ENCODE measurements at places on chromosomes 16 and 17.

DNA sequence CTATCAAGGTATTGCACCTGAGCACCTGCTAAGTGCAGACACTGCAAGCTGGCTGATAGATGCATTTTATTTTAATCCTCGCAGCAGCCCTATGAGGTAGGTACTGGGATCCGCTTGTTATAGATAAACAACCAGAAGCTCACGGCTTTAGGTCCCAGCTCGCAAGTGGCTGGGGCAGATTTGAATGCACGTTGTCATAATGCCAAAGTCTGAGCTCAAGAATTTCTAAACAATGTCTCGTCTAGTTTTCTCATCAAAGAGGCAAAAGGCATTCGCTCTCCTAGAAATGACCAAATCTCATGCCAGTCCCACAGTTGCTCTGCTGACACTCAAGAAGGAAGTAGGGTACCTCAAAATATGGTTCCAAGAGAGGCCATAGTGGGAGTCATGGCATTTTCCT is 20.5 kb downstream of the SOX9 start:
- DNase-seq = no peak

- DNase-seq = no peak
Observed at GRCh38 chr16:79592186-79592585, 8.4 kb downstream of the MAF start.

DNA sequence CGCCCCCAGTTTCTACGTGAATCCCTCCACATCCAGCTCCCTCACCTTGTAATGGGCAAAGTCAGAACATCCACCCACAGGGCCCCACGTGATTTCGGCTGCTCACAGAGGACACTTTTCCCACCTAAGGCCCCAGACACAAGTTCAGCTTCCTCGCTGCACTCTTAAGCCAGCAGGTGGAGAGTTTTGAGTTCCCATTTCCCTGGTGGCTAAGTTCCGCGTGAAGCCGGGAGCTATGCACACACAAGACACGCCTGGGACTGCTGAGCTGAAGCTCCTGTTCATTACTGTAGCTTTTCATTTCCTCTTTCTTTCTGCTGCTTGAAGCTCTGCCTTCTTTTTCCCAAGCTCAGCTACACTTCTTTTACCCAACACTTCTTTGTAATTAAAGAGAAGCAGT is 273.8 kb downstream of the NPIPA8 start:
- DNase-seq = no peak

GRCh38 chr16:82440336-82440735 is 186.4 kb upstream of the CDH13 start:
- DNase-seq = no peak

GRCh38 chr17:3557768-3558583 is at the start of gene TRPV3:
TSS of gene TRPV3 (minus strand) at chr17:3557812. CDS start at chr17:3554850, 2,962 bp downstream.
- peak; percentile 53 for DNase-seq

DNA sequence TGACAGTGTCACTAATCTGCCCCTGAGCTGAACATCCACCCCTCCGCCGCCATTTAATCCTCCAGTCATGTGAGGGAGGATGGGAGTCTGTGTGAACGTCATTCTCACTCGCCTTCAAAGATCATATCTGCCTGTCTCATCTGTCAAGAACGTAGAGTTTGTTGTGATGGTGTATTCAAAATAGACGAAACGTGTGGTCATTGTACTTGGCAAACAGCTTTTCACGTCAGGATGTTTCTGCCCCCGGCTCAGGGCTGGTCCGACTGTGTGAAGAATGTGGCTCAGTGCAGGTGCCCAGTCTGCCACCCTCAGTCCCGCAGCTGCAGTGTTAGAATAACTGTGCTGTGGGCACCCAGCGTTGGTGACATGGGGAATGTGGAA is 148.0 kb downstream of the KCNJ12 start:
- DNase-seq = no peak

DNA sequence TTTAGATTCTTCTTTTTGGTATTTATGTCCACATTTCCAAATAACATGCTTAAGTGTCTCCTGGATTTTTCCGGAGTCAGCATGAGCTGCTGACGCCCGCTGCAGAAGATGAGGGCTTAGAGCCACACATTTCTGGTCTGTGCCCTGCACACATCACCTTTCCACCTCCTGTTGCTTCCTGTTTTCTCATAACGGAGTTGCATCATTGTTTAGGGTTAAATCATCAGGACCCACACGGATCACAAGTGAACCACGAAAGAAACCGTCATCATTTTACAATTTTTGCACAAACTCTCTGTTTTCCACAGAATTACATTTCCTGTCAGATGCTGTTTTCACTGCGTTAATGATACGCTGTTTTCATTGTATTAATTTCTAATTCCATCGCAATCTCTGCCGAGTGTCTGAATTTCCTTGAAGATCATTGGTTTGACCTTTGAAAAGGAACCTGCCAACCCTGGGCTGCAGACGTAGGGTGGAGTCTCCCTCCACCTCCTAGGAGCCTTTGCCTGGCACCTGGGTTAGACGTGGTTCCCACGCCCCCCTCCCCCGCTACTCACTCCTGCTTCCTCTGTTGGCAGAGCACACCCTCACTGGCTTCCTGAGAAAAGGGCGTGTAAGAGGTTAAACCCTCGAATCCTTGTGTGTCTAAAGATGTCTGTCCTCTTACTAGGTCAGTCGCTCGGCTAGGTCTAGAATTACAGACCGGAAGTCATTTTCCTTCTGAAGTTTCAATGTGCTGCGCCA is 68.2 kb downstream of the RNF213 start:
- DNase-seq = no peak

GRCh38 chr17:7988750-7989178 is 13.7 kb upstream of the GUCY2D start:
- DNase-seq = no peak

DNA sequence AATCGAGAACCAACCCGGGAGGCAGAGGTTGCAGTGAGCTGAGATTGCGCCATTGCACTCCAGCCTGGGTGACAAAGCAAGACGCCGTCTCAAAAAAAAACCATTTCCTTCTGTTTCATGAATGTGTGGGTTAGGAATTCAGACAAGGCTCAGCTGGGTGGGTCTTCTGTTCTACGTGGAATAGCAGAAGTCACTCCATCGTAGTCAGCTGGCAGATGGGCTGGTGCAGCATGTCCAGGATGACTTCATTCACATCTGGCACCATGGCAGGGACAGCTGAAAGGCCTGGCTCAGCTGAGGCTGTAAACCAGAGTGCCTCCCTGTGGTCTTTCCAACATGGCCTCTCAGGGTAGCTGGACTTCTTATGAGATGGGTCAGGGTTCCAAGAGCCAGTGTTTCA is 89.0 kb downstream of the C17orf67 start:
- no peak for DNase-seq

DNA sequence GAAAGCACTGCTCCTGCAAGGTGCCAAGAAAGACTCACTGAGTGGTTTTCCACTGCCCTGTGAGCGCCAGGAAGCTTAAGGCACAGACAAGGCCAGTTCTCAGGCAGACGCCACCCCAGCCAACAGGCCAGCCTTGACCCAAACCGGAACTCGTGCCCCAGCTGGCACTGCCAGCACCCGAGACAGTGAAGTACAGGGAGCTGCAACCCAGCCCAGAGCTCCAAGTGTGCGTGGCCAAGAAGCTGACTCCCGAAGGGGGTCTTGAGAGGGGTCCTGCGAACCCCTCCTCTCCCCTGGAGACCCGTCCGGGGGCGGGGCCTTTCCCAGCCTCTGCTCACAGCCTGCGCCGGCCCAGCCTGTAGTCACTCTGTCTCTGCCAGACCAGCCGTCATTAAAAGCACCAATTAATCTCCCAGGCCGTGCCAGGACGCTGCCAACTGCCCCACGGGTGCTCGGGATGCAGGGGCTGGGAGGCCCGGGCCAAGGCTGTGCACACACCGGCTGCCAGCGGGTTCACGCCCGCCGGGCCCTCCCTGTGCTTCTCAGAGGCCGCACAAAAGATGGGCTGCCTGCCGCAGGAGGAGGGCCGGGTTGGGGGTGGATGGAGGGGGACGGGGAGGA is 4.4 kb upstream of the SOX8 start:
- no peak for DNase-seq

DNA sequence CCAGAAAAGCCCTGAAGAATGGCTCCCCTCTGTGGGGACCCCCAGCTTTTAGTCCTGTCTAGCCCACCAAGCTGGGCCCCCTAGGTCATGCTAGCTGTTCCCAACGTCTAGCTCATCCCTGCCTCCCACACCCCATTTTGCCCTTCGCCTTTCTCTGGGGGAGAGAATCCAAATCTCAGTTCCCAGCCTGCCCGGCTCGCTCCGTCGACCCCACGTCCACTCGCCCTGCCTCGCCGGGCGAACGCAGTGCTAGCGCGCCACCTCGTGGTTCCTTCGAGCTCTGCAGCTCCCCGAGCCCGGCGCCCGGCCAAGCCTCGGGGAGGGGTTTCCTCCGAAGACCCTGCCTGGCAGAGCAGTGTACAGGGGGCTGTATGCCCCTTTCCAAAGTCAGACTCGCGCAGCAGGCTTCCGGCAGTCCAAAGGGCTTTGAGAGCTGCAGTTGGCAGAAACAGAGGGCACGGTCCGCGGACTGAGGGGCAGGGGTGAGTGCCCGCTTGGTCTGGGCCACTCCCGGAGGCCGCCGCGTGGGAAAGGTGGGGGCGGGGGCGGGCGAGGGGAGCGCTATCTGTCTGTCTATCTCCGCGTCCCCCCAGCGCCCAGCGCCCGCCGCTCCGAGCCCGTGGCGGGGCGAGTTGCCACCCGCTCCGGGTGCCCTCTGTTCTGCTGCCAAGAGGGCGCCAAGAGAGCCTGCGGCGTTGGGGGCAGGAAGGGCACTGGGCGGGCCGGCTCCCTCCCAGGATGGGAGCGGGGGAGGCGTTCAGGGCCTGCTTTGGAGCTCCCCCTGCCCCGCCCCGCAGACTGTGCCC is 1.7 kb upstream of the DLX3 start:
- peak; percentile 65 for DNase-seq

DNA sequence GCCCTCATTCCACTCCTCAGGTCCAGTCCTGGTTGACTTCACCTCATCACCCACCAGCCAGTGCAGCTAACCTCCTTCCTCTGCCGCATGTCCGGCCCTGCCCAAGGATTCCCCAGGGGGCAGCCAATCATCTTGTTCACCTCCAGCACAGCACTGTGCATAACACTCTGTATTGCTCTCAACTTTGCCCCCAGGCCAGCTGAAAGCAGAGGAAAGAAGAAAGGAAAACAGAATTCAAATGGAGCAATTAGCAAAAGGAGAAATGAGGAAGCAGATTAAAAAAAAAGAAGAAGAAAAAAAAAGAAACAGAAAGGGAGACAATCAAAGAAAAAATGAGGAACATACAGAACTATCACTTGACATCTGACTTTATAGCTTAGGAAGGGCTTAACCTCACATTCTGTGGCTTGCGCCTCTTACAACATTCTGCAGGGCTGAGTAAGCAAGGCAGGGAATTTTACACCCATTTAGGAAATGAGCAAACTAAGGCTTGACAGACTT is 26.1 kb downstream of the GAS7 start:
- DNase-seq = no peak

DNA sequence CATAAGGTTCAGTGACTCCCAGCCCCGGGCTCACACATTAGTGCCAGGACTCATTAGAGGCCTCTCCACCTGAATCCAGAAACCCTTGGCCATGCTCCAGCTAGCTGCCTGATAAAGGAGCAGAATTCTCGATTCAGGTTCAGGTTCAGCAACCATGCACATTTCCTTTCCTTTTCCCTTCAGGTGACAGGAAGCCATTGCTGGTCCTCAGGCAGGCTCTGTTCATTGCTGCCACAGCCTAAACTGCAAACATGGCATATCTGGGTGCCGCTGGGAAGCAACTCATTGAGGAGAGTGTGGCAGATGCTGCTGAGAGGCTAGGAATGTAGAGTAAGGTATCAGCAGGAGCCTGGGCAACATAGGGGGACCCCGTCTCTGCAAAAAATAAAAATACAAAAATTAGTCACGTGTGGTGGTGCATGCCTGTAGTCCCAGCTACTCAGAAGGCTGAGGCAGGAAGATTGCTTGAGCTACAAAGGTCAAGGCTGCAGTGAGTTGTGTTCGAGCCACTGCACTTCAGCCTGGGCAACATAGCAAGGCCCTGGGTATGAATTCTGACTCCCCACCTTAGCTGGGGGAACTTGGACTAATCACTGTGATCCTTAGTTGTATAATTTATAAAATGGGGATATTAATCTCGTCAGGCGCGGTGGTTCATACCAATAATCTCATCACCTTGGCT is 28.7 kb downstream of the ARL4D start:
- DNase-seq = no peak
